ENCODE measurements at places on chromosomes 11 and 22. TPM values are rescaled to one million over a fixed set of nuclear protein-coding genes. Genes with fewer than 3 reads are reported as not detected.

GRCh38 chr22:42561856-42562255, 8.1 kb downstream of the SERHL2 start:
- no peaks in the 10 kb centered on the region for H3K27me3 ChIP-seq
- no peak overlapping the region for H3K4me3 ChIP-seq
- H3K4me1 ChIP-seq, result no peaks in the 10 kb centered on the region
- no peak overlapping the region for H3K27ac ChIP-seq
- DNase-seq, result no peak

DNA sequence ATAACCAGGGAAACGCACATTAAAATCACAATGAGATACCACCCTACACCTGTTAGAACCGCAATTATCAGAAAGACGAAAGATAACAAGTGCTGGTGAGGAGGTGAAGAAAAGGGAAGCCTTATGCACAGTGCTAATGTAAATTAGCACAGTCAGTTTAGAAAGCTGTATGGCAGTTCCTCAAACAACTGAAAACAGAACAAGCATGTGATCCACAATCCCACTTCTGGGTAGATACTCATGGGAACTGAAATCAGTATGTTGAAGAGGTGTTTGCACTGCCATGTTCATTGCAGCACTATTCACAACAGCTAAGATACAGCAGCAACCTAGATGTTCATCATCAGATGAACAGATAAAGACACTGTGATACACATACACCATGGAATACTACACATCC, 75.0 kb upstream of the CCND1 start:
- no peak overlapping the region for H3K4me3 ChIP-seq
- no peak for DNase-seq
- no peak overlapping the region for H3K27ac ChIP-seq

Gene DDI1
- total RNA-seq, result not detected

Gene CCDC117
- total RNA-seq, result 28.6 TPM

Data from activated naive CD4-positive, alpha-beta T cell treated with anti-CD3 and anti-CD28 coated beads for 36 hours (primary cell).